ENCODE measurements at places on chromosomes 7 and 10.

GRCh38 chr7:130750755-130751154, 16.7 kb upstream of the KLF14 start:
- no peak for DNase-seq

GRCh38 chr10:100816671-100817070, 71.3 kb downstream of the PAX2 start:
- no peak for DNase-seq

DNA sequence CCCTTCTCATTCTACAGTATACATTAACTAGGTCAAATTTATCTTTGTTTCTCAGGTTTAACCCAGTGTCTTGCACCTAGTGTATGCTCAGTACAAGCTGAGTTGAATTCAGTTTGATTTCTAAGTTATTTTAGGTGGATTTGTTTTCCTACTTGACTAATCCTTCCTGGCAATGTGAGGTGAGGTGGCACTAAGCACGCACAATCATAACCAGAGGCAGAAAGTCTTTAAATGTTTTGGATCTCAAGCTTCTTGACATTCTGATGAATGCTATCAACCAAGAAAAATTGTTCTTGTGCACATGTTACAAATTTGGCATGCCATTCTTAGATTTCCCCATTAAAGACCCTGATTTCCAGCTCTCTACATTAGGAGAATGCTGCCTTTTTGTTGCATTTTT, 3.2 kb downstream of the BZW2 start:
- DNase-seq = no peak

- DNase-seq = no peak
Observed at GRCh38 chr10:88253-88652, 39.2 kb upstream of the TUBB8 start.

GRCh38 chr7:131945313-131945911, 389.0 kb upstream of the PODXL start:
- peak; percentile 4 for DNase-seq

- DNase-seq = no peak
Observed at GRCh38 chr10:107548301-107548700, 383.8 kb upstream of the SORCS1 start.

GRCh38 chr10:63132651-63133055, 475 bp upstream of the NRBF2 start:
- DNase-seq = no peak

GRCh38 chr7:95622859-95623258, 26.5 kb upstream of the PDK4 start:
- DNase-seq = no peak

- no peak for DNase-seq
Observed at GRCh38 chr7:137081321-137082093, 213.1 kb downstream of the CHRM2 start.

- no peak for DNase-seq
Observed at GRCh38 chr10:99235658-99236626, at the start of gene HPSE2. Gene HPSE2 (minus strand): TSS chr10:99235852.
